ENCODE measurements at places on chromosomes 7 and 10. TPM values are rescaled to one million over a fixed set of nuclear protein-coding genes. Genes with fewer than 3 reads are reported as not detected.

GRCh38 chr7:100079024-100079560 is 2.4 kb downstream of the ZNF3 start:
- no peaks in the 10 kb centered on the region for H3K27me3 ChIP-seq
- no peak for DNase-seq
- H3K4me1 ChIP-seq: peaks cover 23% of the 10 kb centered on the region
- H3K27ac ChIP-seq: peak overlapping the region; percentile 2

Gene SPDYE2B
- total RNA-seq: not detected

DNA sequence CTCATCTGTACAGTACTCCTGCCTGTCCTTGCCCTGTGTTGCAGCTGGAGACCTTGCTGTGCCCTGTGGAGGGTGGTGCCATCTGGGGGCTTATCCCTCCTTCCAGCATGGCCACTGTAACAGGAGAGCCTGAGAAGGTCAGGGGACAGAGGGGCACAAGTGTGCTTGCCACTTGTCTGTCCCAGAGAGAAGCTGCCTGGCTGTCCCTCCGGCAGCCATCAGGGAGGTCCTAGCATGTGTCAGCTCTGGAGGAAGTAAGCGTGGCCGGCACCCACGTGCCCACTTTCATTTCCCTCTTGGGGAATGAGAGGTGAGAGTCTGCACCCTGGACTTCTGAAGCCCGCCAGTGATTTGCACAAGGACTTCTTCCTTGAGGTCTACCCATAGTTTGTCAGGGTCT is 97.0 kb upstream of the PPIF start:
- H3K27ac ChIP-seq: peak overlapping the region; percentile 57
- DNase-seq: no peak
- H3K27me3 ChIP-seq: no peaks in the 10 kb centered on the region
- peak overlapping the region; percentile 10 for H3K4me3 ChIP-seq

GRCh38 chr7:85833066-85833465 is 646.2 kb upstream of the SEMA3D start:
- no peaks in the 10 kb centered on the region for H3K36me3 ChIP-seq
- H3K4me1 ChIP-seq: no peaks in the 10 kb centered on the region
- H3K27me3 ChIP-seq: no peaks in the 10 kb centered on the region
- no peak overlapping the region for H3K27ac ChIP-seq
- no peak for DNase-seq

DNA sequence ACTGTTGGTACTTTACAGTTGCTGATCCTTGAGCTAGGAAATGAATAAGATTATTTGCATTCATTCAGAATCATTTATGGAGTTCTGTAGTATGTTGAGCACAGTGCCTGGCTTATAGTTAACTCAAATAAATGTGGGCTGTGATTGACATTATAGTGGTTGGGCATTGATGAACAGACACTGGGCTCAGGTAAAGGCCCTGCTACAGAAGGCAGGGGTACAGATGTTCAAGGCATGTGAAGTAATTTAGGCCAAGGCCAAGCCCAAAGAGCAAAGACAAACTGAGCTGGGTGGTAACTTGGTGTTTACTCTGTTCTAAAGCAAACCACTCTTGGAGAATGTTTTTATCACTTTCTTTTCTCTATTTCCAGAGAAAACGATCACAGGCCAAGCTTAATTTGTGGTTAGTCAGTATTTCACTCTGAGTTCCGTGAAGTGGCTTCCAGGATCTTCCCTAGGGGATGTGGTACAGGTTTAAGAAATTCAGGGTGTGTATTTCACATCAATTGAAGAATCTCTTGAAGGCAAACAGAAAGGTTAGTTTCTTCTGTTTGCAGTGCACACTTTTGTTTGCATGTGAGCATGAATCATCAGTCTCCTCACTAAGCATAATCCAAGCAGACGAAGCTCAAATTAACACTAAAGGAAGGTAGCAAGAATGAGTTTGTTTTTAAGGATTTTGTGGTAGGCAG is 113.9 kb upstream of the PRR15 start:
- no peak overlapping the region for H3K27ac ChIP-seq
- no peaks in the 10 kb centered on the region for H3K27me3 ChIP-seq
- H3K4me1 ChIP-seq: no peaks in the 10 kb centered on the region
- H3K36me3 ChIP-seq: no peaks in the 10 kb centered on the region
- H3K4me3 ChIP-seq: no peak overlapping the region

GRCh38 chr10:70619271-70620019 is 16.9 kb upstream of the PRF1 start:
- no peaks in the 10 kb centered on the region for H3K27me3 ChIP-seq
- peaks cover 31% of the 10 kb centered on the region for H3K4me1 ChIP-seq
- H3K27ac ChIP-seq: no peak overlapping the region
- H3K4me3 ChIP-seq: no peak overlapping the region

Gene TAF5
- total RNA-seq: 10.7 TPM

GRCh38 chr7:81499262-81500116 is 270.4 kb downstream of the HGF start:
- H3K4me3 ChIP-seq: no peak overlapping the region
- H3K36me3 ChIP-seq: no peaks in the 10 kb centered on the region
- no peaks in the 10 kb centered on the region for H3K27me3 ChIP-seq
- H3K27ac ChIP-seq: no peak overlapping the region
- no peaks in the 10 kb centered on the region for H3K4me1 ChIP-seq

DNA sequence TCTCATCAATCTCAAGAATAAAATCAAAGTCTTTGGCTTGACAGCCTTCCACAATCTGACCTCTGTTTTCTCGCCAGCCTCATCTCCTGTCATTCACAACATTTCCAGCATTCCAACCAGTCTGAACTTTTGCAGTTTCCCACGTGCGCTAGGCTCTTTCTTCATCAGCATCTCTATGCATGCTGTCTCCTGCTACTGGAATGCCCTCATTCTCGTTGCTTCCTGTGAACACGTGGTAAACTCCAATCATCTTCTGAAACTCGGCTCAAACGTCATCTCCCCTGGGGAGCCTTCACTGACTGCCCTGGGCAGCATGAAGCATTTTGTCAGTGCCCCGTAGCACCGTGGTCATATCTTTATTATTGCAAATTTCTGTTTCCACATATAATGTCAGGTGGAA is 12.2 kb upstream of the RSBN1L start:
- H3K4me3 ChIP-seq: no peak overlapping the region
- H3K27me3 ChIP-seq: no peaks in the 10 kb centered on the region
- H3K36me3 ChIP-seq: peaks cover 43% of the 10 kb centered on the region
- H3K27ac ChIP-seq: no peak overlapping the region
- DNase-seq: no peak

Gene GDI2
- 302 TPM for total RNA-seq

DNA sequence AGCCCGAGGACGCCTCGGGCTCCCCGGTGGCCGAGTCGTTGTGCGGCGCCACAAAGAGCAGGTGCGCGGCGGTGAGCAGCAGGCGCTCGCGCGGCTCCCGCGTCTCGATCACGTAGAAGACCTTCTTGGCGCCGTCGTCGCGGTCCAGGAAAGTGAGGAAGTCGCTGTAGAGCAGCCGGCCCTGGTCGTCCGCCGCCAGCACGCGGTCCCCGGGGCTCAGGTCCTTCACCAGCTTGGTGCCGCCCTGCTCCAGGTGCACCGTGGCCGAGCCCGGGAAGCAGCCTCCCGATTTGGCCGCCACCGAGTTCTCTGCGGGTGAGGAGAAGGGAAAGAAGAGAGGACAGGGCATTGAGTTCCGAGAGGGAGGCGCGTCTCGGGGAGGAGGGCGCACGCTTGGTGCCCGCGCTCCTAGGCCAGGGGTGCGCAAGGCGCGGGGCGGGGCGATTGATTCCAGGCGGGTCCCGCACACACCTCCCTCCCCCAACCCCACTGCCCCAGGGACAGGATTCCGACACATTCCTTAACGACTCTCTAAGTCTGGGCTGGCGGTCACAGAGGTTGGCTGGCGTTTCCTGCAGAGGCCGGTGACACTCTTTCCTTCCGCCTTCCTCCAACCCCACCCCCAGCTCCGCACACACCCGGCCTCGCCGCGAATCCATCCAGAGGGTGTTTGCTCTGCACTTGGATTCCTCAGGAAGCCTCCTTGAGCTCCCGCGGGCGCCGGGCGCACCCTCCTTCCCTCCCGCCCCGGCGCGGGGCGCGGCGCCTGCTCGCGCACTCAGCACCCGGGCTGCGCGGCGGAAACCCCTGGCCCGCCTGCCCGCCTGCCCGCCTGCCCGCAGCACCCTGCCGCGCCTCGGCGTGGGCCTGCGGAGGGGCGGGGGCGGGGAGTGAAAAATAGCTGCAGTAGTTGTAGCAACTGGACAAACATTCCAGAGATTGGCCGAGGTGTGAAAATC is 8.6 kb downstream of the SHH start:
- H3K27ac ChIP-seq: peak overlapping the region; percentile 28
- H3K36me3 ChIP-seq: no peaks in the 10 kb centered on the region
- peaks cover 16% of the 10 kb centered on the region for H3K4me1 ChIP-seq
- DNase-seq: peak; percentile 20

DNA sequence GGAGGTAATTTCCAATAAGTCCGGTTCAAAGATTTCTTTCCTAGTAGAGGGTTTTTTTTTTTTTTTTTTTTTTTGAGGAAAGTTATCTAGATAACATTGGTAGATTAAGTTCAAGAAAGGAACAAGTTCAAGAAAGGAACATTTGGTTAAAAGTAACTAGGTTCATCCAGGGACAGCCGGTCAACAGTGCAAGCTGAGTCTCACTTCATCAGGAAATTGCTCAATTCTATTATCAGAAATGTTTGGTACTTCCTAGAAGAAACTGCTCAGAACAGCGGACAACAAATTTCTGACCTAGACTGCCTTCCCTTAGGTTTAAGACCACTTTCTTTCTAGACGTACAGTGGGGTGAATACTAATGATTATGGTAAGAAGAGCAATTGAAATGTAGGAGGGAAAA is 3.7 kb upstream of the IL2RA start:
- no peak for DNase-seq
- H3K4me3 ChIP-seq: peak overlapping the region; percentile 49
- H3K27me3 ChIP-seq: no peaks in the 10 kb centered on the region
- H3K27ac ChIP-seq: peak overlapping the region; percentile 77
- H3K4me1 ChIP-seq: peaks cover 73% of the 10 kb centered on the region

DNA sequence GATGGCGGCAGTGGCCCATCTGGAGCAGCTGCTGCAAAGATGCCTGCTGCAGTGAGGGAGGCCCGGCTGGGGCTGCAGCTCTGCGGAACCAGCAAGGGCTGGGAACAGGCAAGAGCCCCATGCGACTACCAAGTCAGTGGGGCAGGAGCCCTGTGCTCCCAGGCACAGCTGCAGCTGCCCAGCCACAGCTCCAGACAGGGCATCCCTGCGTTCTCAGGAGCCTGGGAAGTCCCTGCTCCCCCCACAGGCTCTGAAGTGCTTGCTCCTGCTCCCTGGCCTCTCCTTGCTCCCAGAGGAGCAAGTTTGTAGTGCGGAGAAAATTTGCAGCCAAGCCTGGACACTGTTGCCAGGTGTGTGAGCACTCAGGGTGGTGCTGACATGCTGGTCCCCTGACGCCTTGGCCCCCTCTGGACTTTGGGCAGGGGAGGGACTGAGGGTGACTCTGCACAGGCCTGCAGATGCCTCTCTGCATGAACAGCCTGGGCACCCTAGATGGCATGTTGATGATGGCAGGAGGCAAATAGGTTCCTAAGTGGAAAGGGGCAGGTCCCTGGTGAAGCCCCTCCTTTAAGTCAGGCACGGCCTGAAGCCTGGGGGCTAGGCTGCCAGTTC is 105.6 kb downstream of the LYZL1 start:
- H3K27ac ChIP-seq: no peak overlapping the region
- H3K4me3 ChIP-seq: no peak overlapping the region
- no peaks in the 10 kb centered on the region for H3K36me3 ChIP-seq
- peaks cover 2% of the 10 kb centered on the region for H3K4me1 ChIP-seq
- peaks cover 20% of the 10 kb centered on the region for H3K27me3 ChIP-seq

- H3K4me1 ChIP-seq: no peaks in the 10 kb centered on the region
- no peak overlapping the region for H3K4me3 ChIP-seq
- H3K27ac ChIP-seq: no peak overlapping the region
- no peak for DNase-seq
- no peaks in the 10 kb centered on the region for H3K27me3 ChIP-seq
- no peaks in the 10 kb centered on the region for H3K36me3 ChIP-seq
Measured at GRCh38 chr7:82549616-82550285, 106.2 kb upstream of the CACNA2D1 start.

DNA sequence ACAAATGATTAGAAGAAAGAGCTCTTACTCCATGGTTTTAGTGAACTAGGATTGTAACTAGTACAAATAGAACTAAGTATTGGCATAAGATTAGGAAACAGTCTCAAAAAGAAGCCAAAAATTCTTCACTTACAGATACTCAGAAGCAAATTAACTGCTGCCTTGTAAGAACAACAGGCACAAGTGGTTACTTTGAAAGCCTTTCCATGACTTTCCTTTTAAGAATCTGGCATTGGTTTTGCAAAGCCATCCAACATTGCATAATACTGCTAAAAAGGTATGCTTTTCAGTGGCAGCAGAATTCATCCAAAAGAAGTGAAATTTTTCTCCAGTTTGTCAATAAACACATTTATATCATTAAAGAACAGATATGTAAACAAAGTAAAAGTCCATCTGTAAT is 126.8 kb upstream of the ODAD2 start:
- H3K27me3 ChIP-seq: no peaks in the 10 kb centered on the region
- DNase-seq: no peak
- H3K4me3 ChIP-seq: no peak overlapping the region
- H3K27ac ChIP-seq: no peak overlapping the region

GRCh38 chr7:32108651-32109050 is 38.4 kb upstream of the PDE1C start:
- H3K4me1 ChIP-seq: no peaks in the 10 kb centered on the region
- no peak overlapping the region for H3K4me3 ChIP-seq
- no peak overlapping the region for H3K27ac ChIP-seq
- no peak for DNase-seq
- no peaks in the 10 kb centered on the region for H3K36me3 ChIP-seq

DNA sequence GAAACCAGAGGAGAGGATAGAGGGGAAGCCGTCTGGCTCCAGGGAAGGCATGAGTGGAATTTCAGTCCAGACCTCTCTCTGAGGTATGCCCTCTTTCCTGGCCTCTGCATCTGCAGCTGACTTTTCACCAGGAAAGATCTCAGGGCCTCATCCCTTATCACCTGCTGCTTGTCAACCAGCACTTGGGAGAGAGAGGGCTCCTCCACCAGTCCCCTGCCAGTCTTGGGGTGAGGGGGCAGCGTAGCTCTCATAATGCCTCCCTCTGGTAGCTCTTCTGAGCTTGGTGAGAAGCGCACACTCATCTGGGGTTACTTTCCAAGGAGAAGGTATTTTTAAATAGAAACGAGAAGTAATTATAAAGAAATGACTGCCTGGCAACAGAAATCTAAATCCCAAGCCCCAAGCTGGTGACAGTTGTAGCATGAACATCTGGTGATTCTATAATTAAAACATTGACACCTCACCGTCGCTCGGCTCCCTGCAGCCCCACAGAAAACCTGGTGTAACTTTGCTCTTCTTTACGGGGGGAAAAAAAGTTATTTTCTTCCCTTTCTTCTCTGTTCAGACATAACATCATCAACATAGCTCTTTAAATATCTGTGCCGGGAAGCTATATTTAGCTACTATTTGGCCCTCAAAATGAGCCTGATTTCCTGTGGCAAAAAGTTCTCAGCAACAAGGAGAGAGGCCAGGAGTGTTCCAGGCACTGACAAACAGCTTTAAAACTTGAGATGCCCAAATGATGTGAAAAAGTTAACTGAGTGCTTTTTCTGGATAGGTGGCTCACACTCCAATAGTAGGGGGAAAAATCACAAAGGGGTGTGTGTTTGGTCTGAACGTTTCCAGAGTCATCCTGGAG is 26.9 kb downstream of the HIP1 start:
- H3K27me3 ChIP-seq: peaks cover 19% of the 10 kb centered on the region
- H3K4me3 ChIP-seq: no peak overlapping the region
- DNase-seq: no peak

GRCh38 chr7:26854876-26855855 is 9.2 kb downstream of the SKAP2 start:
- no peaks in the 10 kb centered on the region for H3K36me3 ChIP-seq
- no peak for DNase-seq
- H3K27ac ChIP-seq: no peak overlapping the region
- H3K4me3 ChIP-seq: no peak overlapping the region
- H3K27me3 ChIP-seq: peaks cover 48% of the 10 kb centered on the region
